Activated T-cell treated with anti-CD3 and anti-CD28 coated beads, Interleukin-2, amount 50 U/mL, for 4 hours (primary cell): ENCODE measurements at places on chromosomes 7 and 10. TPM values are rescaled to one million over a fixed set of nuclear protein-coding genes. Genes with fewer than 3 reads are reported as not detected.

ZMYND11 gene
- 30.8 TPM for total RNA-seq

BTBD16 gene
- total RNA-seq = not detected

ELN gene
- total RNA-seq = 0.08 TPM

HTRA1 gene
- total RNA-seq = 0.26 TPM

LRRD1 gene
- total RNA-seq = not detected

VENTX gene
- total RNA-seq = not detected

PNLIP gene
- 1.5 TPM for total RNA-seq

PPP1R17 gene
- total RNA-seq = not detected

FAM25A gene
- not detected for total RNA-seq

FAM131B gene
- total RNA-seq = 0.50 TPM

IGFBP1 gene
- 0.13 TPM for total RNA-seq
